NCI-H187 (cell line): ENCODE measurements at places on chromosomes 7 and 10.

- no peak for DNase-seq
Measured at GRCh38 chr10:93074597-93075368, 1.1 kb downstream of the CYP26A1 start.

DNA sequence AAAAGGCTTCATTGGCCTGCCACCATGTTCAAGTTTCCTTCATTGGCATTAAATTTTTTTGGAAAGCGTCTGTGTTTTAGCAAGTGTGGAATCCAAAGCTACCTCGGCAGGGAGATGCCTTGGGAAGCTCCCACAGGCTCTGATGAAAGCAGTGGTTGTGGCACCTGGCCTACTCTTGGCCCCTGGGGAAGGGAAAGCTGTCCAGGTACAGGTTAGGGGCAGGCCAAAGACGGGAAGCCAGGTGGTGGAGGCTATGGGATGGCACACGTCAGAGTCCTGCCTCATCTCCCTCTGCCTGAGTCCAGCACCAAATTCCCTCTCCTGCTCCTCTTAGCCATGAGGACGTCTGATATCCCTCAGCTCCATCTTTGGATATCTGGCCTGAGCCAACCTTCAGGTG lies 49.7 kb downstream of the C10orf120 start:
- no peak for DNase-seq

DNA sequence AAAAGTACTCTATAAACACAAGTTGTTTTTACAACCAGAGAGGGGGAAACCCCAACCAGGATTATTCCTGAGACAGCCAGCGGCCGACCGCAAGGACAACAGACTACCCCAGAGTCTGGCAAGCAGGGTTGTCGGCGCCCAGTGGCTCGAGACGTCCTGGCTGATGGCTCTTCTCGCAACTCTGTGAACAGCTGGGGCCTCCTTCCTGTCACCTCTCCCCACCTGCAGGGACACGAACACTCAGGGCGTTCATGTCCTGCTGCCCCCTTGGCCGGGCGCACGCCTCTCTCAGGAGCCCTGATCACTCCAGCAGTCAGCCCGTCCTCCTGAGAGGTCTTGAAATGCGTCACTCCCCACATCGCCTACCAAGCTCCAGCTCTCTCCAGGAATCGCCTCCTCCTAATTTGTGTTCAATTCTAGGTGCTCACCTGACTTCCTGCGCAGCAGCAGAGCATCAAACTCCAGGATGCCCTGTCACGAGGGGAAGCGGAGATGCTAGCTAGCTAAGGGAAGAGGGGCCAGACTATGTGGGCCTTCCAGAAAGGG lies 66.4 kb upstream of the TNRC18 start:
- no peak for DNase-seq

- no peak for DNase-seq
Measured at GRCh38 chr7:135678612-135679575, 16.6 kb downstream of the STMP1 start.

- DNase-seq: no peak
Measured at GRCh38 chr10:127349737-127350136, 153.3 kb upstream of the INSYN2A start.

DNA sequence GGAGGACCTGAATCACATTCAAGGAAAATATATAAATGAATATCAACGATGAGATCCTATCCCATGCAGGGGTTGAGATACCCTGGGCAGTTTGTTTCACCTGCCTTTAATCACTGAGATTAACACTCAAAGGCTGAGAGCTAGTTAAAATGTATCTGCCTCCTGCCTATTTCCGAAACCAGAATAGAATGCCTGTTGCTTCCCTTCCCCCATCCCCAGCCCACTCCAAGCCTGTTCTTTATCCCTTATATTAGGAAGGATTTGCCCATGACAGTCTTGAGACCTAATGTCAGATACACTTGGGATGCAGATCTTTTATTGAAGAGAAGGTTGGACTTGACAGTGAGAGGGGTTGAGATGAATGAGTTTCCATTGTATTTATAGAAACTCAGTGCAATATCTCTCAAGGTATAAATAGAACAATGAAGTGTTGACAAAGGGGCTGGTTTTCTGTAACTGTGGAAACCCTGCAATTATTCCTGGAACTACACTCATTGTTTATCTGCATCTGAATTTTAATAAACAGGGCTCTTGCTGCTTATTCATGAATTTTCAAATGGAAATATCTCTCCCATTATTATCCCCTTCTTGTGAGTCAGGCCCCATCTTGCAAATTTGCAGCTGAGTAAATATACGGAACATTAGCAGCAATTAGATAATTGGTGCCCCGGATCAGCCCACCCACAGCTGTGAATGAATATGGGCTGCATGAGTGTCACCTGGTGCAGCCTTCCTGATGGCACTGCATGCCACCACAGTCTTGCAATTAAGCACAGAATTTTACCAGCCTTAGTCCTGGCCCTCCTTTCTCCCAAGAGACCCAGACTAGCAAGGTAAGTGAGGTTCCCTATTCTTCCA lies 66.7 kb downstream of the SORCS3 start:
- DNase-seq: no peak

GRCh38 chr10:107157071-107157470 lies 7.4 kb downstream of the SORCS1 start:
- no peak for DNase-seq

- DNase-seq: no peak
Measured at GRCh38 chr7:50693455-50694130, 89.1 kb downstream of the GRB10 start.

DNA sequence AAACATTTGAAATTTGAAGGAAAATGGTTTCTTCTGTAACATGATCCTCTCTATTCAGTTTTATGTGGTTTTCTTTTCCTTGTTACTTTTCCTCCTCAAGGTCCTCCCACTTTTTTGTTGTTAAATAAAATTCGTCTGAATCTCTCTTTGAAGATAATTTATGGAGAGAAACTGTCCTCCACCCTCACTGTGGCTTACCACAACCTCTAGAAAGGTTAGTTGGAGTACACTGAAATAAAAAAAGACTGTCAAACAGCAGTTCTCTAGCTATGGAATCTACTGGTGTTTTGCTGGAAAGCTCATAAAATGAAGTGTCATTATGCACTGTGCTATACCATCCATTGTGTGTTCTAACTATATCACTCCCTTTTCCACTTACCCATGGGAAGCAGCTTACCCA lies 189.4 kb downstream of the HDAC9 start:
- peak; percentile 22 for DNase-seq

- no peak for DNase-seq
Measured at GRCh38 chr7:106794276-106795083, 70.6 kb upstream of the PIK3CG start.

GRCh38 chr7:23434147-23434917 lies 36.0 kb downstream of the IGF2BP3 start:
- no peak for DNase-seq

DNA sequence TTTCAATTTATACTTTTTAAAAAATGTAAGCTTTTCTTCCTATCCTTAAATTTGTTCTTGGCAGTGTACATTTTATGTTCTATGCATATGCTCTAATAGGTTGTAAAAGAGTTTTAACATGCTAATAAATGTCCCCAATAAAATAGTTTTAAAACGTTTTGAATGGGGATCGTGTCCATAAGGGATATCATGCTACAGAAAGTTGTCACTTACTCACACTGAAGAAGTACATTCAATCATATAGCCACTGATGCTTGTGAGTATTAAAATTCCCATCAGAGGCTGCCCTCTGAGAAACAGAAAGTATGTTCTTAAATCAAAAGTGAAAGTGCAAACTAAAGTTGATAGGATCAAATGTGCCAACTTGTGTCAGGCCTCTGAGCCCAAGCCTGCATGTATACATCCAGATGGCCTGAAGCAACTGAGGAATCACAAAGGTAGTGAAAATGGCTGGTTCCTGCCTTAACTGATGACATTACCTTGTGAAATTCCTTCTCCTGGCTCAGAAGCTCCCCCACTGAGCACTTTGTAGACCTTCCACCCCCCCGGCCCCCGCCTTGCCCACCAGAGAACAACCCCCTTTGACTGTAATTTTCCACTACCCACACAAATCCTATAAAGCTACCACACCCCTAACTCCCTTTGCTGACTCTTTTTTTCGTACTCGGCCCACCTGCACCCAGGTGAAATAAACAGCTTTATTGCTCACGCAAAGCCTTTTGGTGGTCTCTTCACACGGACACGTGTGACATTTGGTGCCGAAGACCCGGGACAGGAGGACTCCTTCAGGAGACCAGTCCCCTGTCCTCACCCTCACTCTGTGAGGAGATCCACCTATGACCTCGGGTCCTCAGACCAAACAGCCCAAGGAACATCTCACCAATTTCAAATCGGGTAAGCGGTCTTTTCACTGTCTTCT lies 877 bp upstream of the NOD1 start:
- DNase-seq: no peak

DNA sequence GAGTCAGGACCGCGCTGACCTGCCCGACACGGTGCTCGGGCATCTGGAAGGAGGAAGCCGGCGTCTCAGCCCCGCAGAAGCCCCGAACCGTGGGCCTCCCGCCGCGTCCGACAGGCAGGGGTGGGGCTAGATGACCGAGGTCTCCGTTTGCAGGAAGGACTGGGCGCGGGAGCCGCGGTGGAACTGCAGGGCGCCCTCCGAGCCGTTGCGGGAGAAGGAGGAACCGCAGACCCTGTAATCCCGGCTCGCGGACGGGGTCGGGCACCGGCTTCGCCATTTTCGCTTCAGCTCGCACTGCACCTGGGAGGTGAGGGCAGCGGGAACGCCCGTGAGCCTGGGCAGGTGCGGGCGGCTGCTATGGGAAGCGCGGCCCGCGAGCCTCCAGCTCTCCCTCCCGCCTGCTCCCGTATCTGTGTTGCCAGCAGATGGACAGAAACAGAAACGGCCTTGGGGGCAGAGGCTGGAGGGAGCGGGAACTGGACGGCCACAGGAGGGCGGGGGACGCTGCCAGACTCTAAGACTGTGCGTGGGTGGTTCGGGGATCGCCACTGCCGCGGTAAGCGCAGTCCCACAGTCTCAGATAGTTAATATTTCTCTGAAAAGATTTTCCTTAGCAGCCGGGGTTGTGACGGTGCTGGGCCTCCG lies 114.1 kb downstream of the VIPR2 start:
- DNase-seq: peak; percentile 40

DNA sequence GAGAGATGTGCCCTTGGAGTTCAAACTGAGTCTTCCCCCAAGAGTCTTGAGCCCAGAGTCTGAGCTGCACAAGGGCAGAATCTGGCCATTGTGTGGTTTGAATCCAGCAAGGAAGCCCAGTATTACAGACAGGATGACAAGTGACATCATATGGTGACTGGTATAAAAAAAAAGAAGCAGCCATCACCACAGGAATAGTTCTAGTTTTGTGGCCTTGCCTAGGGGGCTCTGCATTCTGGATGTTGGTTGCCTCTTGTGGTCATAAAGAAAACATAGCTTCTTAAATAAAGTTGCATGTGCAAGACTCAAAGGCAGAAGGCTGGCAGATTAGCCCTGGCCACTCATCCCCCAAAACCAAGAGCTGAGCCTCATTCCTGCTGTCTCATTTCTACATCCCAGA lies 16.8 kb upstream of the LRRC72 start:
- DNase-seq: no peak

DNA sequence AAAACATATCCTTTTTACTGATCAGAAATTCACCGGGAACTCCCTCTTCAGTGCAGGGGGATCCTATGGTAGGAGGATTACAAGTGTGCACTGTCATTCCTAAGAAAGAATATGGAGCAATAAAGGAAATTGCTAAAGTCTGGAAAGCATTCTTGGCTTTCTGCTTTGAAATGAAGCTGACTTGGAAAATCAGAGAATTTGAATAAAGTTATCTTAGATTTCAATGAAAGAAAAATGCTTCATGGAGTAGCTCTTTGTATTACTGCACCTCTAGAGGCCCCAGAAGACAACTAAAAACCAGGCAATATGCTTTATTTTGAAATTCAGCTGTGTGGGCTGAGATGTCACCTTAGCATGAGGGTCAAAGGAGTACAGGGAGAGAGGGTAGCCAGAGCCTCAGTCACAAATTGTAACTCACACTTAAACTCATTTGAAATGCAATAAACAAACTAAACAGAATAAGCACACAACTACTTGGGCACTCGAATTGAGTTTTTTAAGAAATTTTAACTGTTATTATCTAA lies 102.5 kb downstream of the IMMP2L start:
- DNase-seq: no peak

- DNase-seq: no peak
Measured at GRCh38 chr7:27221201-27221797, 21.3 kb upstream of the EVX1 start.

- no peak for DNase-seq
Measured at GRCh38 chr7:36750451-36750850, 26.2 kb upstream of the AOAH start.

GRCh38 chr7:156666368-156667109 lies 26.0 kb downstream of the RNF32 start:
- no peak for DNase-seq

- no peak for DNase-seq
Measured at GRCh38 chr7:936386-937054, 18.0 kb downstream of the ADAP1 start.

DNA sequence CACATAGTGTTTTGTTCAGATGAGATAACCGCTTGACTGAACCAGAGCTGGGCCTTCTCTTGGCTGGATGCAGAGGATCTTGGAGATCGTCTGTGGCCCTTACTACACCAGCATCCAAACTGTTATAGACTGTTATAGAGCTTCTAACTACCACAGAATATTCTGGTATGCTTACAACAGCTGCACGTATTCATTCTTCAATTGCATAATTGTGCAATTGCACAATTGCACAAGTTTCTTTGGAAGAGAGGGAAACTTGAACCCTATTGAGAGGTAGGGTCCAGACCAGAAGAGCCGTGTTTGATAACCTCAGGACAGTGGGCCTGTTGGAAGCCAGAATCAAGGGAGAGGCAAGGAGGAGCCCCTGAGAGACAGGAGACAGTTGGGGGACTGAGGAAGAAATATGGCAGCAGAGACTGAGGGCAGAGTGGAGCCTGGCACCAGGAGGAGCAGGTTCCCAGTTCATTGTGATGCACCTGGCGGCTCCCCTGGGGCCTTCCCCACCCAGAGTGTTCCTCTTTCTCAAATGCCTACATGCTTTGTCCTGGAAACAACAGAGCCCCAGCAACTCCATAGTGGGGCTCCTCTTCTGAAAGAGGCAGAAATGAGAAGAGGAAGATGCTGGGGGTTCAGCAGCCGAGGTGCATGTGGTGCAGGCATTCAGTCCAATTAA lies 64.1 kb downstream of the PTPRZ1 start:
- DNase-seq: no peak

DNA sequence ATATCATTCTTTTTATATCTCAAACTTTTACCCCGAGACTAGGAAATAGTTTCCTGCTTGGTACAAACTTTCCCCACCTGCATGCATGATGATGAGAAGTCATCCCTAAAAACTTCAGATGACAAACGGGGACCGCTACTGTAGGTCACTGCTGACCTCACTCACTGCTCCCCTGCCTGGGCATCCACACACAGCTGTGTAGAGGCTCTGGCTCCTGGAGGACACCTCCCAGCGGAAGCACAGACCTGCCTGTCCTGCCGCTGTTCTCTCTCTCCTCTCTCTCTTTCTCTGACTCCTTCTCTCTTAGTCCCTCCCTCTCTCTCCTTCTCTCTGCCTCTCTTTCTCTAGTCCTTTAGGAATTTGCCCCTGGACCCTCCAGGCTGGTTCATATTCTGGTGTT lies 202.9 kb upstream of the PITRM1 start:
- no peak for DNase-seq
